ENCODE measurements at places on chromosomes 6 and 20.

DNA sequence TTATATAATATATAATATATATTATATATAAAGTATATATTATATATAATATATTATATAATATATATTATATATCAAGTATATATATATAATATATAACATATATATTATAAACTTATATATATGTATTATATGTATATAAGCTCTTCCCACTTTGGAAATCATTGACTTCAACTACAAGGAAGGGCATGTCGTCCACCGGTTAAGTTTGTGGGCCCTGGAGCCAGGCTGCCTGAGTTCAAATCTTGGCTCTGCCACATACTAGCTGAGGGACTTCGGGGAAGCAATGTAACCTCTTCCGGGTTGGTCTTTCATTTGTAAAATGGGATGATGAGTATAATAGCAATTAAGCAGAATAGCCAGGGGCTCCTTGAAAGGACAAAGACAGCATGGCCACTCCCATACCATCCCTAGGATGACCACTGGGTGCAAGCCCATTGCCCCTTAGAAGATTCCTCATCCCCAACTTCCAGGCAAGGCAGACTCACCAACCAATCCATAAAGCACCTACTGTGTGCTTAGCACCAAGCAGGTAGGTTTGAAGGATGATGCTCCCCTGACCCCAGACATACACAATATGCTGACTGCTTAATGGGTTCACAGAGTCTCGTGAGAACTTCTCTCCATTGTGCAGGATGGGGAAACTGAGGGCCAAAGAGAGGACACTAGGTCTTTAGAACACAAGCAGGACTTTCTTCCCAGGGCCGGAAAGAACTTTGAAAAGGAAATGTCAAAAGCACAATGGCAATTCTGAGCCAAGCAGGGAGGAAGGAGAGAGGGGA, 163.2 kb downstream of the MRPL14 start:
- DNase-seq, result no peak

DNA sequence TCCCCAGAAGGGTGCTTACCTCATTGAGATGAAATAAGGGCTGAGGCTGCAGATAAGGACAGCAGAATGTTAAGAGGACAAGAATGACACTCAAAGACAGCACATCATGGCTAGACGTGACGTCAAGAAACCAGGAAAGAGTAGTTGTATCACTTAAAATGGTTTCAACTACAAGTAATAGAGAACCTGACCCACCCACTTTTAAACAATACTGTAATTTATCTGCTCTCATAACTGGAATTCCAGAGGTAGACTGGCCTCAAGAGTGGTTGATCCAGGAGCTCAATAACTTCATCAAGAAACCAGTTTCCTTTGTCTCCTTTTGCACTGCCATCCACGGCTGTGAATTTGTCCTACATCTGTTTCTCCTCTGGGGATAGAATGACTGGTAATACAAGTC, 187.1 kb downstream of the EYA4 start:
- no peak for DNase-seq

DNA sequence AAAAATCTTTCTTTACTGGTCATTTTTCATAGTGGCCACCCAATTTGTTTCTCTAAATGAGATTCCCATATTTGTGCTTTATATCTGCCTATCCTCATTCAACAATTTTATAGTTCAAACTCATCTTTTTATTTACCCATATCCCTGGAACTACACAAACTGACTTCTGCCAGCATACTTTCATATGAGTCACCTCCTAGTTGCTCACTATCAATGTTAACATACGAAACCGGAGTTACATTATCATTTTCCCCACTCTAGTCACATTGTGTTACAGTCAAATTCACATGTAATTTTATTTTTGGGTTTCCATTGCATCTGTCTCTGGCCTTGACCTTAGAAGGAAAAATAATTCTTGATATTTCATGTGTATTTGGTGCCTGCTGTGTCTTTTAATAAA, 499.4 kb downstream of the MAFB start:
- no peak for DNase-seq

DNA sequence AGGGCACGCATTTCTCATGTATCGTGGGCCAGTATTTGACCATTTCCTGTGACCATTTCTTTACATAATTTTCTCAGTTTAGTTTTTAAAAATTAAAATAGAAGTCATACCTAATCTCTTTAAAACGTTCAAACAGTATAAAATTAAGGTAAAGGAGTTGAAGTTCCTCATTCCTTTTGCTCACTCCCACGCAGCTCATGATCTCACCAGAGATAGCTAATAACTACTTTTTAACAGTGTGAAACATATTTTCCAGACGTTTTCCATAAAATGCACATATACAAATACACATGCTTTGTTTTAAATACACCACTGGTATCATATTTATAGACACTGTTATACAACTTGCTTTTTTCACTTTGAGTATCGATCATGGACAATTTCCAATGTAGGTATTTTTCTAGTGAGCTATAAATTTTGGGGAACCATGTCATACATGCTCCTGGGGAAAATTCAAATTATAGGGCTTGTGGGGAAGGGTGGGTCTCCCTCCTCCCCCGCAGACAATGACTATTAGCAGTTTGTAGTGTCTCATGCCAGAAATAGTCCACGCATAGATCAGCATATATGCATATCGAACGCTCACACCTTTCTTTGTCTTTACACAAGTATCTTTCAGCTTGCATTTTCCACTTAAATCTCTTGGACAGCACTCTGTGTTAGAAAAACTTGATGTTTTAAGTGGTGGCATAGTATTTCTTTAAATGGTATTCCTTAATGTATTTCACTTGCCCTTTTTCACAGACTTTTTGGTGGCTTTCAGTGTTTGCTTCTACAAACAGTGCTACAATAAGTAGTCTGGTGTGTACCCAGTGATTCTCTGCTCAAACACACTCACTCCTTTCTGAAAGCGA, 145.5 kb upstream of the ZNF217 start:
- no peak for DNase-seq

- no peak for DNase-seq
These were observed 123.8 kb upstream of the NAA20 start for GRCh38 chr20:19893356-19893755.

DNA sequence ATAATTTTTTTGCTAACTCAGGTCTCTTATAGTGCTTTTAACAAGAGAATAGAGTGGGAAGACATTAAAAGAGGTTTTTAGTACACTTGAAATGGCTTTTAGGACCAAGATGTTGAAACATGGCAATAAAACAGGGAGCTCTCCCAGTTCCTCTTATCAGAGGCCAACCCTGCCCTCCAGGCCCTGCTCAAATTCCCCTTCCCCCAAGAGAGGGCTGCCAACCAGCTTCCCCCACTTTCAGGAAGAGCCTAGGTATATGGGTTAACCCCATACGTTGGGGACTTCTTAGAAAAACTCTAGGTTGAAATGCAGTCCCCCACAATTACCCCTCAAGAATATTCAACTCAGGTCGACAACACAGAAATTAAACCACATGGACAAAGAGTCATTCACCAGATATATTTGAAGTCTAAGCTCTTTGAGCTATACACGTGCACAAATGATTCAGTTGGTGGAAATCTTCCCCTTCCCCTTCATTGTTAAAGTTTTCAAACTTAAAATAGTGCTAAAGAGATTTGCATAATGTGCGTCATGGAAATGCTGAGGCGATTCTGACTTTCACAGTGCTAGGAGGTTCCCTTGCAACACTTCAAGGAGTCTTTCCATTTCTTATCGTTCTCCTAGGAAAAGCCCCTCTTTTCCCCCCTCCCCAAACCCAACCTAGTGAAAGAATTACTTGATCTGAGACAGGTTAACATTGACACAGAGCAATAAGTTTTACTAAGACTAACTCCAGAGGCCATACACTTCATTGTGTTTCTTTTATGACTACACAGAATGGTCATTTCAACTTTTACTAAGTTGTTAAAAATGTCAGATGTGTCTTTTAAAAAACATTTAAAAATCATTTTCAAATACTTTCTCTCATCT, 49.8 kb upstream of the ENPP5 start:
- DNase-seq, result peak; percentile 16

DNA sequence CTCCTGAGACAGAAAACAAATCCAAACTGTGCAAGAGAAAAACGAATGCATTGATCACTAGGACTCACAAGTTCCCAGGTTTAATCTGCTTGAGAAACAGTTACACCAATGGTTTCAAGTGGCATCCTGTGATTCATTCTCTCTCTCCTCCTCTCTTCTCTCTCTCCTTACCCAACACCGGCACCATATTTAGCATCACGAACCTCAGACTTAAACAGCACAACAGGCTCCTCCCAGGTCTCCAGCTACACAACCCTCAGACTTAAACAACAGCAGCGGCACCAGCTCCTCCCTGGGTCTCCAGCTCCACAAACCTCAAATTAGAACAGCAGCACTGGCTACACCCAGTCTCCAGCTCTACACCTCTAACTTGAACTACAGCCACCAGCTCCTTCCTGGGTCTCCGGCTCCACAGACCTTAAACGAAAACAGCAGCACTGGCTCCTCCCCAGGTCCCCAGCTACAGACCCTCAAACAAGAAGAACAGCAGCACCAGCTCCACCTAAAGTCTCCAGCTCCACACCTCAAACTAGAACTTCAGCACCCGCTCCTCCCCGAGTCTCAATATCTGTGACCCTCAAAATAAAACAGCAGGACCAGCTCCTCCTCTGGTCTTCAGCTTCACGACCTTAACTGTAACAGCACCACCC, 355.9 kb downstream of the PREX1 start:
- no peak for DNase-seq

DNA sequence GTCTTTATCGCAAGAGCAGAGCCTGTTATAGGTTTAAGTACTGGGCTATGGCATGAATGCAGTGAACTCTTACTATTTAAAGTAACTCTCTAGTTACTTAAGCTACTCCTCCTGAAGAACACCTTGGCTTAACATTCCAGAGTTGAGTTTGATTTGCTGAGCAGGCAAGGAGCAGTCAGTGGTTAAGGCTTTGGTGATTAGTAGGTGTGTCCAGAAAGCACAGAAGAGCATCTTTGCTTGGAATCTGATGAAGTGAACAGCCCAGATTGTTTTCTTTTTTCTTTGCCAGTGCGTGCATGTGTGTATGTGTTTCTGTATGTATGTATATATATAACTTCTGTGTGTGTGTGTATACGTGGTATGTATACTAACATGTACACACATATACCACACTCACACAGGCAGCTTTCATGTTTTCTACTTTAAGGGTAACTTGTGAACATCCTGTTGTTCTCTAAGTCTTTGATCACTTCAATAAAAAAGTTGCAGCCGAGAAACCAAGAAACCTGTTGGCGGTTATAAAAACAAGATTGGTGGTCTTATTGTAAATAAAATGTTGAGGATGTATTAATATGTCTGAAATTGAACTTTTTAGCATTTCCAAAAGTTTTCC, 56.2 kb upstream of the TULP4 start:
- no peak for DNase-seq

GRCh38 chr20:46339037-46339436, 30.7 kb upstream of the CDH22 start:
- DNase-seq, result no peak

DNA sequence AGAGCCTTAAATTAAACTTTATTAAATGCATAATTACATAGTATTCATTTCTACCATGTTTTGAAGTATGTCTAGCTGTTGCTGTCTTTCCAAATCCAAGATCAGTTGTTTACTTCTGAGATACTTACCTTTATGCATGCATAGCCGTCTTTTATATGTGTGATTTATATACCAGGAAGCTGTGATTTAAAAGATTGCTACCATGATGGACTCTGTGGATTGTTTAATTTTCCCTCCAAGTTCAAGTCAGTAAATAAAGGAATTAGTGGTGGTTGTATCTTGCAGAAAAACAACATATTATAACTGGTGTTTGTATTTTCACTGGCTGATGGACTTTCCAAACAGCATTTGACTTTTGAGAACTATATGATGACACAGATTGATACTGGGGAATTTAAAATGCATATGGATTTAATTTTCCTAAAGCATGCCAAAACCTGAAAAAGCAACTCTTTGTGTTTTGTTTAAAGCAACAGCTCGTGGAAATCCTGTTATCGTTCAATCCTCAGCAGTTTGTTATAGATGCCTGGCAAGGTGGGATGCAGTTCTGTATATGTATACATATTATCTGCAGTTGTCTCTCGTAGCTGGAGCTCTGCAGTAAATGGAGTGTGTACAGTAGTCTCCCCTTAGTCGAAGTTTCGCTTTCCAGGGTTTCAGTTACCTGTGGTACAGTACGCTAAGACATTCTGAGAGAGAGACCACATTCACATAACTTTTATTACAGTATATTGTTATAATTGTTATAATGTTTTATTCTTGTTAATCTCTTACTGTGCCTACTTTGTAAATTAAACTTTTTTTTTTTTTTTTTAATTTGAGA, 77.1 kb downstream of the CBFA2T2 start:
- no peak for DNase-seq

DNA sequence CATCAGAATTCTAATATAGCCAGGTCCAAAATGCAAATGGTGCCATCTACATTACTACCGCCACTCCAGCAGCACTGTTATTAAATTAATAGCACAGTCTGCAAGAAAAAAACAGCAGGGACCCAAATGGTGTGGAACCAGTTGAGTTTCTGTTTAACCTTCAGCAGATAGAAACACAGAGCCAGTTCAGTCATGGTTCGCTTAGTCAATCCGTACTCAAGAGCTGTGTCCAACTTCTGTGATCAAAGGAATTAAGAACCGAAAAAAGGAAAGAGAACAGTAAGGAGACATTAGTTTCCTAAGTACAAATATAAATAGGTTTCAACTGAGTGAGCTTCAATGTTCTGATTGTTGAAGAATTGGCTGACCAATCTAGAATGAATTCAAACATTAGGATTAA, 107.7 kb downstream of the TRDN start:
- DNase-seq, result no peak

GRCh38 chr20:17969884-17970409, 1.1 kb downstream of the MGME1 start:
- DNase-seq, result peak; percentile 72

- no peak for DNase-seq
These were observed 57.1 kb downstream of the YTHDF1 start for GRCh38 chr20:63158845-63159244.

- peak; percentile 40 for DNase-seq
These were observed 8.8 kb upstream of the FBXO30 start for GRCh38 chr6:145823328-145823944.

DNA sequence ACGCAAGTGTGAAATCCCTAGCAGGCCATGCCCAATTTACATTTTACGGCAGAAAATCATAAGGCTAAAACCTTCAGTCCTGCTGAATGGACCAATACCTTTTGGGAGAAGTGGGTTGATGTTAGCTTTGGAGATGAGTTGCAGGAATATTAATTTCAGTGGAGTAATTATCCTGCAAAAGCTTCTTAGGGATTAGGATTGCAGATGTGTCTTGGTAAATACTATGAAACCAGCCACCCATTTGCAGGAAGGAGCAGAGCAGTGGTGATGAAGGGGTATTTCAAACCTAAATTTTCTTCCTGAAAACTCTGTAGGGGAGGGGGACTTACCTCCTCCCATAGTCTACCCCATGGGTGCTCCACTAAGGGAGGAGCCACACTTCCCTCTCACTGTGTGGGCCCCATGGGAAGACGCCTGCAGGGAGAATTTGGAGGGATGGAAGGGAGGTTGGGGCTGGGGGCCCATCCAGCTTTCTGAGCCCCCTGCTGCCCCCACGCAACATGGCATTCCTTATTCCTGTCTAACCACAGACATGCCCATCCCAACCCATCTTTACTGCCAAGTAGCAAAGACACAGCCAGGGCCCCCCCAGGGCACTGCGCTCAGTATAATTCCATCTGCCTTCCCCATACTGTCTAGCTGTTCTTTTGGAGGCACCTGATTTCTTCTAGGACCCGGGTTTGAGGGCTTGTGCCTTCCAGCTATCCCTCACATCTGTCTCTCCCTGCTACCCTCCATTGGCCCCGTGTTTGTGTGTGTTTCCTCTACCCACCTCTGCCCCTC, 14.6 kb upstream of the UQCC2 start:
- DNase-seq, result no peak

Data from activated CD4-positive, alpha-beta T cell treated with anti-CD3 and anti-CD28 coated beads, Interleukin-10, Interleukin-2, amounts not matched to agents 100 ng/mL and 50 ng/mL, durations not matched to agents 16 hours and 8 hours (primary cell).